ENCODE measurements at places on chromosomes 5 and 9. TPM values are rescaled to one million over a fixed set of nuclear protein-coding genes. Genes with fewer than 3 reads are reported as not detected.

PALM2AKAP2 gene
- 0.44 TPM for total RNA-seq

LRRC14B gene
- total RNA-seq, result not detected

KIF4B gene
- not detected for total RNA-seq

C5orf52 gene
- total RNA-seq, result not detected

IL12B gene
- total RNA-seq, result 0.06 TPM
